ENCODE measurements at places on chromosomes 3 and 15. TPM values are rescaled to one million over a fixed set of nuclear protein-coding genes. Genes with fewer than 3 reads are reported as not detected.

Gene DCBLD2
- 298 TPM for total RNA-seq

Gene PAQR5
- 0.91 TPM for total RNA-seq

DNA sequence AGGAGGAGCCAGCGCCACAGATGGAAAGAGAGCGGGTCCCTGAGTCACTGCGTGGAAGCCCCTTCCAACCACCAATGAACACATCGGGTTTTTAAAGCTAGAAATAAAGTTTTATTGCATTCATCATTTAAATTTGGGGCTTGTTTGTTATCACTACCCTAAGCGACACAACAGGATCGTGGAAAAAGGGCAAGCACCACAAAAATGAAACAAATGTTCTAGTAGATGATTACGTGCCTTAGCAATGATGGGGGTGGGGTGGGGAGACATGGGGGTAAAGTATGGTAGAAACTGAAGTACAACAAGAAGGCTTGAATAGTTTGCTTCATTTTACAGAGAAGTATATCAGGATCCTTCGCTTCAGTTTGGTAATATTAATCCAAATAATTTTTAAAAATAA lies 221.6 kb upstream of the ATP10A start:
- no peak for DNase-seq

GRCh38 chr3:19221081-19221480 lies 72.8 kb downstream of the KCNH8 start:
- no peak for DNase-seq

Gene XCR1
- not detected for total RNA-seq

Gene APBA2
- 21.5 TPM for total RNA-seq
